ENCODE measurements at places on chromosomes 11 and 22. TPM values are rescaled to one million over a fixed set of nuclear protein-coding genes. Genes with fewer than 3 reads are reported as not detected.

DNA sequence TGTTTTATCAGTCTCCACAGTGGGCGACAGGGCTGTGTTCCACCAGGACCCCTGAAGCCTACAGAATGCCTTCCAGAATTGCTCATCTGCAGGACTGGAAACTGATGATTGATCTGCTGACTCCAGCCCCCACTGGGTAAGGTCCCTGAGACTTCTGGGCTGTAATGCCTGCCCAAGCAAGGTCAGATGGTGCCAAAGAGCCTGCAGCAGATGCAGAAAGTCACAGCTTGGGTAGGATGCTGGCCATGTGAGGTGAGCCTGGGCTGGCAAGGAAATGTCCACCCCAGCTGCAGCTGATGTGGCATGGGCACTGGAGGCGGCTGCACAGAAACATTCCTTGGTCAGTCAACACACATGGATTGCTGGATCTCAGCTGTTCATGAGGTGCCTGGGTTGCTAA is 30.9 kb downstream of the LRRC32 start:
- DNase-seq: no peak

HOATZ gene
- total RNA-seq: not detected

DNA sequence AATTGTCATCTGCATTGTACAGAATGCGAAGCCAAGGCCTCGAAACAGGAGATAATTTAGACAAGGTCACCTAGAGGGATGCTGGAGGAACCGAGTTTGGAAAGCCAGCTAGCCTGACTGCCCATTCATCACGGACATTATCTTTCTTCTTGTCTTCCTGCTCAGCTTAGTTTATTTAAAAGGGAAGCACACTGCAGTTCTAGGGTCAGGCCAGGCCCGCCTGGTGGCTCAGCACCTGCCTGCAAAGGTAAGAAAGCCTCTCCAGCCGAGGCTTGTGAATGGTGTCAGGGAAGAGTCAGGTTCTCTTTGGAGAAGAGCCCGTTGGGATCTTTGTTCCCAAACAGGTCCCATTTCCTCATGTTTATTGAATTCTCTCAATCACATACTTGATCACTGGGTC is 246.5 kb downstream of the BLID start:
- no peak for DNase-seq

MORC2 gene
- 20.1 TPM for total RNA-seq

DNA sequence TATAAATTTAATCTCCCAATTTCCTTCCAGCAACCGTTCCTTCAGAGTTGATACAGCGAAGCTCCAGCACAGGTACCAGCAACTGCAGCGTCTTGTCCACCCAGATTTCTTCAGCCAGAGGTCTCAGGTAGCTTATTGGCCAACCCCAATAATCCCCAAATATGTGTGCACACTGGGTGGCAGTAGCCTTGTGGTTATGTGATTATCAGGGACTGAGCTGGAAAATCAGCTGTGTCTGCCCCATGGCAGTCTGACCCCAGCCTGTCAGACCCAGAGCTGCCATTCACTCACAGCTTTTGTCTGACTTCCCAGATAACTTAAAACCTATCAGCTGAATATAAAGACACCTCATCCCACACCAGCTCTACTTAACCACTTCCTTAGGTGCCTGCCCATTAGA is 2.0 kb downstream of the HSCB start:
- DNase-seq: no peak

PPP1R14B gene
- 123 TPM for total RNA-seq

HIC2 gene
- 1.4 TPM for total RNA-seq
